ENCODE measurements at places on chromosomes 12 and 14. TPM values are rescaled to one million over a fixed set of nuclear protein-coding genes. Genes with fewer than 3 reads are reported as not detected.

DNA sequence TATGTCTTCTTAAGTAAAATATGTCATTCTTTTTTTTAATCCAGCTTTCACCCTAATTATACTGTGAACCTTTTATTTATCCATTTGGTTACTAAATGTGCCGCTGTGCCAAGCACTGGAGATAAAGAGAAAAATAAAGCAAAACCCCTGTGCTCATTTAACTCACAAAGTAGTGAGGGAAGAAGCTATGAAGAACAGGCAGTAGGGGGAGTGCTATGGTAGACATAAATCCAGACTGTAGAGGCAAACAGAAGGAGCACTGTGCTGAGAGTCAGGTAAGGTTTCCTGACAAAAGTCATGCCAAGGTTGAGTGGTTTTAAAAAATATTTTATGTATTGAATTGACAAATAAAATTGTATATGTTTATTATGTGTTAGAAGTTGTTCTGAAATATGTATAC lies 188.5 kb upstream of the SYT10 start:
- no peaks in the 10 kb centered on the region for H3K4me1 ChIP-seq
- no peak overlapping the region for H3K4me3 ChIP-seq
- H3K27ac ChIP-seq = no peak overlapping the region
- H3K36me3 ChIP-seq = no peaks in the 10 kb centered on the region

- H3K27ac ChIP-seq = peak overlapping the region; percentile 89
- peak overlapping the region; percentile 13 for H3K4me3 ChIP-seq
- H3K36me3 ChIP-seq = peaks cover 60% of the 10 kb centered on the region
- H3K27me3 ChIP-seq = no peaks in the 10 kb centered on the region
- DNase-seq = peak; percentile 91
- H3K4me1 ChIP-seq = peaks cover 75% of the 10 kb centered on the region
Observed at GRCh38 chr14:50045039-50045711, 71.2 kb downstream of the VCPKMT start.

GRCh38 chr12:121072147-121072546 lies 33.1 kb upstream of the OASL start:
- no peak overlapping the region for H3K4me3 ChIP-seq
- no peaks in the 10 kb centered on the region for H3K4me1 ChIP-seq
- H3K27me3 ChIP-seq = peaks cover 11% of the 10 kb centered on the region
- no peak overlapping the region for H3K27ac ChIP-seq
- no peak for DNase-seq
- no peaks in the 10 kb centered on the region for H3K36me3 ChIP-seq

The DDX55 gene
- 44.7 TPM for total RNA-seq

- H3K36me3 ChIP-seq = no peaks in the 10 kb centered on the region
- peaks cover 7% of the 10 kb centered on the region for H3K27me3 ChIP-seq
- no peak overlapping the region for H3K27ac ChIP-seq
- no peak overlapping the region for H3K4me3 ChIP-seq
Observed at GRCh38 chr12:125284945-125285685, 219.9 kb downstream of the AACS start.

GRCh38 chr14:89110110-89110509 lies 285.7 kb downstream of the TTC8 start:
- H3K27me3 ChIP-seq = peaks cover 2% of the 10 kb centered on the region
- no peaks in the 10 kb centered on the region for H3K36me3 ChIP-seq
- H3K27ac ChIP-seq = no peak overlapping the region
- no peak for DNase-seq
- no peaks in the 10 kb centered on the region for H3K4me1 ChIP-seq

DNA sequence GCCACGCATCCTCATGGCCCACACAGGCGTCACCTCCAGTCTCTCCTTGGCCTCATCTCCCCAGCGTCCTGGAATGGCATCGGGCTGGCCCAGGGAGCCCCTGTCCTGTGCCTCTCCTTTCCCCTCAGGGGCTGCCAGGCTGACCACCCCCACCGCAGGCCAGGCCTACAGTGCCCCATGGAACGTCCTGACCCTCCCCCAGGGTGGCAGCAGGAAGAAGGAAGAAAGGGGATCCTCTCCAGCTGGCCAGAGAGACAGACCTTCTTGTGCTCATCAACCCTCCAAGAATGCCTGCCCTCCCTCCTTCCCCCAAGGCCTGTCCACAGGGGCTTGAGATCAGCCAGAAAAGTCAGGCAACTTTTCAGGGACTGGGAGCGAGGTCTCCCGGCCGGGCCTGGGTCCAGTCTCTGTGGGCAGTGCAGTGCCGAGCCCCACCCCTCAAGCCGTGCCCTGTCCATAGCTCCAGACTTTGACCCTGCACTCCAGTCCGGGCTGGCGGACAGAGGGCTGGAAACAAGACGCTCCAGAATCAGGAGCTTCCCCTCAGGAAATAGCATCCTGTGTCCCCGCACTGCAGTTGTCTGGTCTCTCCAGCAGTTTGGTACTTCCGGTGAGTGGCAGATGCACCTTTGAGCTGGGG lies at the start of gene DAO:
Gene DAO, plus strand, starts transcription at position 478 of the 640 bp plus-strand sequence. CDS start 4,915 bp downstream, outside the sequence.
- no peaks in the 10 kb centered on the region for H3K36me3 ChIP-seq
- no peak within 1 kb of the TSS for H3K4me3 ChIP-seq
- peaks cover 10% of the 10 kb centered on the region for H3K4me1 ChIP-seq
- H3K27me3 ChIP-seq = peaks cover 5% of the 10 kb centered on the region
- H3K27ac ChIP-seq = no peak within 1 kb of the TSS

The ITGB7 gene
- 503 TPM for total RNA-seq

The BATF gene
- total RNA-seq = 41.6 TPM

The TMEM179 gene
- not detected for total RNA-seq

The RIMBP2 gene
- total RNA-seq = not detected

GRCh38 chr14:67875175-67876006 lies 55.8 kb downstream of the RAD51B start:
- no peak for DNase-seq
- H3K4me1 ChIP-seq = no peaks in the 10 kb centered on the region
- no peaks in the 10 kb centered on the region for H3K27me3 ChIP-seq
- no peaks in the 10 kb centered on the region for H3K36me3 ChIP-seq

The AKAP5 gene
- 1.9 TPM for total RNA-seq

DNA sequence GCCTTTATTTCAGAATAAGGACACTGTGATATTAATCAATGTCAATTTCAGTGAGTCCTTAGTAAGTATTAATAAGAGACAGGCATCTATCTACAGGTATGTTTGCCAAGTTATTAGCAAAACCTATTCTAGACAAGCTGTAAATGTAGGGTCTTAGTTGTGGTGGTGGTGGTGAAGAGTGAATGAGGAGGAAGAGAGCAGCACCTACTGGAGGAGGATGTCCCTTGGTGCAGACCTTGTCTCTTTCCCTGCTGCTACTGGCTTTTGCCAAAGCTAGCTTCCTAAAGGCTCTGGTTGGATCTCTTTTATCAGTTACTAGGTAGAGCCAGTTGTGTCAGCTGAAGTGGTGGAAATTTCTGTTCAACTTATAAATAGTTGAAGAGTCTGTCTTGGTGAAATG lies 304.8 kb upstream of the ATP2B1 start:
- no peak overlapping the region for H3K4me3 ChIP-seq
- no peak for DNase-seq
- H3K27ac ChIP-seq = no peak overlapping the region
- no peaks in the 10 kb centered on the region for H3K4me1 ChIP-seq
- peaks cover 4% of the 10 kb centered on the region for H3K27me3 ChIP-seq
- no peaks in the 10 kb centered on the region for H3K36me3 ChIP-seq

DNA sequence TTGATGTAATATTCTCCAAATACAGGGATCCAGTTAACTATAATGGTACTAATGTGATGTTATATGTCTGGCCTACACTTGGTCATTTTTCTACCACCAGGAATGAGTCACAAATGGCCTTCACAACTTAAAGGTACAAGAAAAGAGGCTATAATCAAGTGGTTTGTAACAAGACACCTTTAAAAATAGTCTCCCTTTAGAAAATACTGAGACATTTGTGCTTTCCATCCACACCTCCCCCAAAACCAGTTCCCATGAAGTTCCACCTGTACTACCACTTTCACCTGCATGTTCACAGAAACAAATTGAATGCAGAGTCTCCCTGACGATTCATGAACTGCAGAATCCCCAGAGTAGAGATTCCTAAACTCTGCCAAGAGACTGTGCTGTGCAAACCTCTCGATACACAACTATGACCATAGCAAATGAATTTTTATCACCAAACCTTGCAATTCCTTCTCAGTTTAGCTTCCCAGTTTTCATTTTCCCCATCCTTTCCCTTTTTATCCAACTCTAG lies 6.0 kb downstream of the BTG1 start:
- peaks cover 51% of the 10 kb centered on the region for H3K4me1 ChIP-seq
- H3K27me3 ChIP-seq = no peaks in the 10 kb centered on the region
- H3K27ac ChIP-seq = peak overlapping the region; percentile 76
- H3K4me3 ChIP-seq = peak overlapping the region; percentile 100

GRCh38 chr12:128968668-128969067 lies 115.4 kb downstream of the GLT1D1 start:
- no peak for DNase-seq
- H3K4me3 ChIP-seq = no peak overlapping the region
- peaks cover 14% of the 10 kb centered on the region for H3K27me3 ChIP-seq
- H3K27ac ChIP-seq = no peak overlapping the region

DNA sequence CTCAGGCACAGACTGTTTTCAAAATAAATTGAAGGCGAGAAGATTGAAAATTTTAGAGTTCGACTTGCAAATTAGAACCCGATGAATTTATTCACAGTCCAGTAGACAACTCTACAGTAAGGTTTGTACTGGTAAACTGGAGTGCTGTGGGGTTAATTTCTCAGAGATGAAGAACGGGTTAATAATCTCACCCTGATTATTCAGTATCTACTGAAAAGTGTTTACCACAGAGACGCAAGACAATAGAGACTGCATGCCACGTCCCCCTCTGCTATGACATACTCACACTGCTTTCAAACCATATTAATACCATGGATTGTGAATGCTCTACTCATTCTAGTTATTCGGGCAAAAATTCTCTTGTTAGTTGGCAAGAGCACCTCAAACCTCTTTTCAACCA lies 36.1 kb downstream of the CFL2 start:
- H3K4me3 ChIP-seq = no peak overlapping the region
- DNase-seq = no peak
- peaks cover 10% of the 10 kb centered on the region for H3K4me1 ChIP-seq
- H3K36me3 ChIP-seq = no peaks in the 10 kb centered on the region
- H3K27ac ChIP-seq = no peak overlapping the region

The RNASE3 gene
- total RNA-seq = not detected

DNA sequence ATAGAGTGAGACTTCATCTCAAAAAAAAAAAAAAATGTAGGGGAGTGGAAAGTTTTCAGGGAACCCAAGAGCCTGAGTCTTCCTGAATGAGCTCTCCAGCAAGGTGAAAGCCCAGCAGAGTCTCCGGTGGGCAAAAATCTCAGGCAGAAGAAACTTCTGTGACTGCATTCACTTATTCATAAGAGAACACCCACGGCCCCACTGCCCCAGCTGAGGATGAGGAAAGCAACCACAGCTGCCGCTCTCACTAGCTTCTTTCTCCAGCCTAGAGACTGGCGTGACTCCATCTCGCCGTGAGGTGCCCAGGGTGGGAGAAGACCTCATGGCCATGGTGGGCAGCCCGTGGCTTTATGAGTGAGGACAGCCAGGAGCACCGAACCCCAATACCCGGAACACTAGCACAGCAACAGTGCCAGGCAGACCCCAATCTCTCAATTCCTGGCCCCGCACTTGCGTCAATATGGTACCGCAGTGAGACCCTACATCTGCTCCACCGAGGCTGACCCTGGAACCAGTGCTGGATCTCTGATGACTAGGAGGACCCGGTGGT lies 29.7 kb upstream of the DYNC1H1 start:
- H3K4me3 ChIP-seq = no peak overlapping the region
- H3K27me3 ChIP-seq = peaks cover 10% of the 10 kb centered on the region
- H3K36me3 ChIP-seq = no peaks in the 10 kb centered on the region
- DNase-seq = no peak

GRCh38 chr12:64125913-64126312 lies 96.2 kb downstream of the KICS2 start:
- no peaks in the 10 kb centered on the region for H3K4me1 ChIP-seq
- no peak overlapping the region for H3K27ac ChIP-seq
- H3K36me3 ChIP-seq = no peaks in the 10 kb centered on the region
- no peak for DNase-seq
- no peak overlapping the region for H3K4me3 ChIP-seq

The RAPGEF3 gene
- not detected for total RNA-seq

The SCNN1A gene
- total RNA-seq = 1.5 TPM

DNA sequence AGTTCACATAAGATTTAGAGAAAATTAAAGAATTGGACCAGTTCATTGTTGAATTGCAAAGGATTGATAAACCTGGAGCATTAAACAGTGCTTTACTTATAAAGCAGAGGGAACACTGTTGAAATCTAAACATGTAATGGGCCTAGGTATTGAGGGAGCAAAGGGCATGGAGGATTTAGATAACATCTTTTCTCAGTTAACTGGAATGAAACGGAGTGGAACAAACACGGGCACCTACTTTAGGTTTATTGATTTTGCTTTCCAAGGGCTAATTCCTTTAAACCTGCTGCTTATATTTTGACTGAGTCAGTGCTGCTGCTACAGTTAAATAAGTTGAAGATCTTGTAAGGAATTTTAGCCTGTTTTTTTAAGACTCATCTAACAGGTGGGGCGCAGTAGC lies 5.6 kb downstream of the EIF4B start:
- peaks cover 63% of the 10 kb centered on the region for H3K4me1 ChIP-seq
- no peak for DNase-seq
- no peak overlapping the region for H3K4me3 ChIP-seq
- no peak overlapping the region for H3K27ac ChIP-seq

The KRT72 gene
- total RNA-seq = 0.40 TPM

The C1QL4 gene
- not detected for total RNA-seq

The CEBPE gene
- total RNA-seq = 0.92 TPM

The PLXNC1 gene
- total RNA-seq = 45.6 TPM

DNA sequence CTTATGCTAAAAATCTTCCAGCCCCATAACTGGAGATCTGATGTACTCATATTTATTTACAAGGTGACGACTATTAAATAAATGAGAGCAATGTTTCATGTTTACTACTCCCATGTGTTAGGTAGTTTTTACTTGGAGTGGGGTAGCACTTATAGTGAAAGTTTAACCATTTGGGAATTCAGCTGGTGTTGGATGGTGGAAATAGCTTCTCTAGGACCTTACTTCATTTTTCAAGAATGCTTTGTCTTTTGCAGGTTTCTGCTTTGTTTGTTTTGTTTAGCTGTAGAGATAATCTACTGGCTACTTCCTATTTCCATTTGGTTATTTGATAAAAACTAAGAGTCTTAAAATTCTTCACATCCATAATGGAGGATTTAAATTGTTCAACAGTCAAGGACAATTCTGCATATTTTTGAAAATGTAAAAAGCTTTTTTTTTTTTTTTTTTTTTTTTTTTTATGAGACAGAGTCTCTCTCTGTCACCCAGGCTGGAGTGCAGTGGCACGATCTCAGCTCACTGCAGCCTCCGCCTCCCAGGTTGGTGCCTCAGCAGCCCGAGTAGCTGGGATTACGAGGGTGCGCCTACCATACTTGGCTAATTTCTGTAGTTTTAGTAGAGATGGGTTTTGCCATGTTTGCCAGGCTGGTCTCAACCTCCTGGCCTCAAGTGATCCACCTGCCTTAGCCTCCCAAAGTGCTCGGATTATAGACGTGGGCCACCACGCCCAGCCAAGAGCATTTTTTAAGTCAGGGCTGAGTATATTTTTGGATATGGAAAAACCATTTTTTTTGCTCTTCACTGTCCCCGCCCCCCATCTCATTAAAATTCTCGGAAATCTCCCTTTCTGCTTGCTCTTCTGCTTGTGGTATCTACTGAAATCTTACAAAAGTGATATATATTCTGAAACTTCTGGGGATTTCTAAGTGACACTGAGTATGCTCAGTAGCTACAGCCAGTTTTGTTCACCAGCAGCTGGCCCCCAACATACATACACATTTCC lies 1.4 kb upstream of the ABCD2 start:
- no peak overlapping the region for H3K4me3 ChIP-seq
- no peak overlapping the region for H3K27ac ChIP-seq
- H3K27me3 ChIP-seq = no peaks in the 10 kb centered on the region
- peaks cover 34% of the 10 kb centered on the region for H3K4me1 ChIP-seq
- peak; percentile 62 for DNase-seq
- peaks cover 24% of the 10 kb centered on the region for H3K36me3 ChIP-seq

All from activated CD8-positive, alpha-beta T cell treated with anti-CD3 and anti-CD28 coated beads, Interleukin-2, amount 10 ng/mL, durations not matched to agents 7 days and 5 days (primary cell).